Fibroblast of mammary gland (primary cell): ENCODE measurements at places on chromosomes 2 and 18.
A peak's percentile ranks its signal among the peaks of the same experiment; 100 is the strongest.

- peak; percentile 48 for DNase-seq
These were observed 1.1 kb downstream of the HK2 start for GRCh38 chr2:74834792-74835755.

- DNase-seq, result no peak
These were observed 21.2 kb downstream of the SH3BP4 start for GRCh38 chr2:234973008-234973407.

DNA sequence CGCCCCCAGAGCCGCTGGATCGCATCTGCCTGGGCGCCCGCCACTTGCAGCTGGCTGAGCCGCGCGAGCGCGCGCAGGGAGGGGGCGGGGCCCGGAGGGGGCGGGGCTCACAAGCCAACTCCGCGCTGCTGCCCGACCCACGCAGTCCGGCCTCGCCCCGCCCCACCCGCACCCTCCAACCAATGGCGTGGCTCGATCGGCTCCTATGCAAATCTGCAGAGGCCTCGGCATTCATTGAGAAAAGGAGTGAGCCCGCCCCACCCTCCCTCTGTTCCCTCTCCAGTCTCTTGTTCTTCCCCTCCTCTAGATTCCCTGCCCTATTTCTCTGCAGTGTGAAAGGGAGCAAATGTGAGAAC is at the start of gene ALK:
Gene ALK, minus strand, starts transcription at position 27 of the 356 bp plus-strand sequence. CDS start 927 bp downstream, outside the sequence.
- DNase-seq, result peak; percentile 73

- DNase-seq, result no peak
These were observed 241.9 kb upstream of the CNTNAP5 start for GRCh38 chr2:123783164-123783563.

- no peak for DNase-seq
These were observed 197.4 kb upstream of the NCKAP5 start for GRCh38 chr2:133765658-133766057.

DNA sequence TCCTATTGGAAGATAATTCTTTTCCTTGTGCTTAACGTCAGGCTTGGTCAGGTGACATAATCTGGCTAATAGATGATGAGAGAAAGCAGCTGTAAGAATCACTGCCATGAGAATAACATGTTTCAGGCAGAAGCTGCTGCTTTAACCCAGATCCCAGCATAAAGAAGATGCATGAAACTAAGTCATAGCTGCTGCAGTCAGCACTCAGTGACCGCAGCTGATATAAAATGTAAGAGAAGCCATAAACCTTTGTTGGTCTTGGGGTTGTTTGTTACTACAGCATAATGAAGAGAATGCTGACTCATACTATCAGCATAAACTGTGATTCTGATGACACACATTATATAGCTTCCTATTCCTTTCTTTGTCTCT is 274.3 kb upstream of the TRIB2 start:
- peak; percentile 75 for DNase-seq

DNA sequence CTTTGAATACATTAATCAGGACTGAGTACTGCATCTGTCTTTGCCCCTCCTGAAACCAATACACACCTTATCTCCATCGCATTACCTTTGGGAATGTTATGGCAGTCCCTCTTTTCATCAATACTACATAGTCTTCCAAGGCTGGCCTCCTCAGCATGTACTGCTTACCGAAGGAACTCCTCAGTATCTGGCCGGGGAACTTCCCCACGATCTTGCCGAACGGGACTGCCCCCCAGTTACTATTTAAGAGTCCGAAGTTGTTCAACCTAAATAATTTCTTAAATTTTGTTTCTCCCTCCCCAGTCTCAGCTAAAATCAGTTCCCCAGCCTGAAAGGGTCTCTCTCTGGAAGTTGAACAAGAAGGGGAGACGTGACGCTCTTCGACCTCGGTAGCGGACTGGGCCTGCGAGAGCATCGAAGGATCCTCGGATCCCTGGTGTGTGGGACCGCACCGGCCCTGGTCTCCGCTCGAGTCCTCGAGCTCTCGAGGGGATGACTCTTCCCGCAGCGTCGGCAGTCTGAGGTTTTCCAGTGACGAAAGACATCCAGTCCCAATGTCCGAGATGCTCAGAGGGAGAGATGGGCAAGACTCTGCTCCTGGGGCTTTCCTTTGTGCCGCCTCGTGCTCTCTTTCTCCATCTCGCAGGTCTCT is 489 bp downstream of the TRMT61B start:
- DNase-seq, result no peak
